IMR-90 (cell line): ENCODE measurements at places on chromosomes 12 and 14.

- DNase-seq = no peak
Observed at GRCh38 chr12:130965668-130966067, 12.0 kb downstream of the ADGRD1 start.

DNA sequence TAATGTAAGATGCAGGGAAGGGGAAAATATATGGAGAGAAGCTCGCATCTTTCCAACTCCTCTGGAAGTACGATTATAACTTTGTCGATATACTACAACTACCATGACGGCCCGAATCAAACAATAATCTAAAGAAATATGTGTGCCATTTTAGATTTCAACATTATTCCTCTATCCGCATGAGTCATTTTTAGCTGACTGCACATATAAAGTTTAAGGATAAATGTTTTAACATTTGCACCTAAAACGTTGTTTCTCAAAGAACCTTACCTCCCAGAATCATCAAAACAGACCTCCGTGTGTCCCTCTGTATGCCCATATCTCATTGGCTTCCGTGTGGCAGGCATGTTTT is 482 bp downstream of the WDHD1 start:
- DNase-seq = no peak

GRCh38 chr12:52802442-52802841 is 6.5 kb upstream of the KRT3 start:
- no peak for DNase-seq

DNA sequence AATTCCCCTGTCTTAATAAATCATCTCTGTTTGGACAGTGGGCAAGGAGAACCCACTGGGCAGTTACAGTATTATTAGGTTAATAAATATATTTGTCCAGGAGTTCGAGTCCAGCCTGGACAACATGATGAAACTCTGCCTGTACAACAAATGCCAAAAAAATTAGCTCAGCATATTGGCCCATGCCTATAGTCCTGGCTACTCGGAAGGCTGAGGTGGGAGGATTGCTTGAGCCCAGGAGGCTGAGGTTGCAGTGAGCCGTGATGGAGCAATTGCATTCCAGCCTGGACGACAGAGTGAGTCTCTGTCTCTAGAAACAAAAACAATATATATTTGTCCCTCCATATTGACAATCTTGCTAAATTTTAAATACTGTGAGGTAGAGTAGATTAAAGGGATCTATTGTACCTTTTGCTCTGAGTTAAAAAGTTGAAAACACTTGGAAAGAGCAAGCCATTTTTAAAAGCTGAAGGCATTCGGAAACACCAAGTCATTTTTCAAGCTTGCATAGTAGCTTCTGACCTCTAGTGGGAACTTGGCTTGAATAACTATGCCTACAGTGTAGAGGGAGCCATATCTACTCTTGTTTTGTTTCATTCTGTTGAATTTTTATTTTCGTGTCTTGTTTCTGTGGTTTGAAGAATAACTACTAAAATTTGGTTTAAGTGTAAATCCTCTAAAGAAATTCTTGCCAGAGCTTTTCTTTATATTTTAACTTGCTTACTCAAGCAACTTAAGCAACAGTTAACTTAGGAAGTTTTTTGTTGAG is 14.6 kb upstream of the EEA1 start:
- peak; percentile 31 for DNase-seq
